ENCODE measurements at places on chromosomes 7 and 10.

DNA sequence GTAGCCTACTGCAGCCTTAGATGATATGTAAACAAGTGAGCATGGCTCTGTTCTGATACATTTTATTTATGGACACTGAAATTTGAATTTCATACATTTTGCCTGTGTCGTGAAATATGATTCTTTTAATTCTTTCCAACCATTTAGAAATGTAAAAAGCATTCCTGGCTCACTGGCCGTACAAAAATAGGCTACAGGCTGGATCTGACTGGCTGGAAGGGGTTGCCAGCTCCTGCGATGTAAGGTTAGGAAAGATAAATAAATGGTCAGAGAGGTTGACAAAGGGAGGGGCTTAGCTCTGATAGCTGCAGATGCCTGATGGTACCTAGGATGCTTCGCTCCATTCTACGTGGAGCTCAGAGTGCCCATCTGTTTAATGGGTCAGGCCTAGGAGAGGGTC is 3.4 kb downstream of the ADCYAP1R1 start:
- no peak for DNase-seq

- no peak for DNase-seq
Observed at GRCh38 chr7:115719963-115720362, 310.6 kb downstream of the TFEC start.

- DNase-seq = no peak
Observed at GRCh38 chr7:151402029-151402835, 7.6 kb downstream of the WDR86 start.

GRCh38 chr7:36599645-36600313 is 124.5 kb downstream of the AOAH start:
- DNase-seq = no peak
